ENCODE measurements at places on chromosomes 6 and 20. TPM values are rescaled to one million over a fixed set of nuclear protein-coding genes. Genes with fewer than 3 reads are reported as not detected.

- no peak overlapping the region for H3K4me3 ChIP-seq
- DNase-seq, result no peak
- no peaks in the 10 kb centered on the region for H3K4me1 ChIP-seq
- no peaks in the 10 kb centered on the region for H3K36me3 ChIP-seq
- peaks cover 1% of the 10 kb centered on the region for H3K27me3 ChIP-seq
- no peak overlapping the region for H3K27ac ChIP-seq
Measured at GRCh38 chr6:170062209-170062914, 228.5 kb downstream of the DLL1 start.

DNA sequence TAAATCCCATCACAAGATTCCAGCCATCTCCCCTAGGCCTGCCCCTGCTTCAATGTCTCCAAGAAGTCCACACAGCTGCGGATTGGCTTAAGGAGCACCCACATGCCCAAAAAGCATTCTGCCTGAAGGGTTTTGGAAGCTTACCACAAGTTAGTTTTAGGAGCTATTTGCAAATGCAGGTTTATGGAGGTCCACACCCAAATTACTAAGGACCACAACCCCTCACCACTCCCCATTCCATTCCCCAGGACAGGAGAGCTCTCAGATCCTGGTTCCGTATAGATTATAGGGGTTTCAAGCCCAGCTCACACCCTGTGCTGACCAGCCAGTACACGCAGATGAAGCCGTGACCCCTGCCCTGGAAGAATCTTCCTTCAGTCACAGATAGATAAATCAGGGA is 24.3 kb upstream of the PXDC1 start:
- DNase-seq, result no peak
- H3K27ac ChIP-seq, result no peak overlapping the region
- no peak overlapping the region for H3K4me3 ChIP-seq
- H3K27me3 ChIP-seq, result no peaks in the 10 kb centered on the region
- no peaks in the 10 kb centered on the region for H3K36me3 ChIP-seq

The CST2 gene
- total RNA-seq, result not detected

- no peak overlapping the region for H3K4me3 ChIP-seq
- H3K27me3 ChIP-seq, result no peaks in the 10 kb centered on the region
- DNase-seq, result no peak
- H3K4me1 ChIP-seq, result no peaks in the 10 kb centered on the region
- no peaks in the 10 kb centered on the region for H3K36me3 ChIP-seq
Measured at GRCh38 chr6:49030251-49031020, 432.6 kb downstream of the MMUT start.

The OVOL2 gene
- total RNA-seq, result not detected

- DNase-seq, result no peak
- no peaks in the 10 kb centered on the region for H3K36me3 ChIP-seq
- no peaks in the 10 kb centered on the region for H3K27me3 ChIP-seq
- H3K27ac ChIP-seq, result no peak overlapping the region
- no peak overlapping the region for H3K4me3 ChIP-seq
- H3K4me1 ChIP-seq, result no peaks in the 10 kb centered on the region
Measured at GRCh38 chr6:84501315-84501714, 263.1 kb downstream of the TBX18 start.

GRCh38 chr20:17179840-17180239 is 47.0 kb upstream of the PCSK2 start:
- DNase-seq, result no peak
- no peak overlapping the region for H3K27ac ChIP-seq
- H3K4me1 ChIP-seq, result no peaks in the 10 kb centered on the region
- H3K4me3 ChIP-seq, result no peak overlapping the region
- no peaks in the 10 kb centered on the region for H3K27me3 ChIP-seq

The PBOV1 gene
- not detected for total RNA-seq

The POPDC3 gene
- not detected for total RNA-seq

DNA sequence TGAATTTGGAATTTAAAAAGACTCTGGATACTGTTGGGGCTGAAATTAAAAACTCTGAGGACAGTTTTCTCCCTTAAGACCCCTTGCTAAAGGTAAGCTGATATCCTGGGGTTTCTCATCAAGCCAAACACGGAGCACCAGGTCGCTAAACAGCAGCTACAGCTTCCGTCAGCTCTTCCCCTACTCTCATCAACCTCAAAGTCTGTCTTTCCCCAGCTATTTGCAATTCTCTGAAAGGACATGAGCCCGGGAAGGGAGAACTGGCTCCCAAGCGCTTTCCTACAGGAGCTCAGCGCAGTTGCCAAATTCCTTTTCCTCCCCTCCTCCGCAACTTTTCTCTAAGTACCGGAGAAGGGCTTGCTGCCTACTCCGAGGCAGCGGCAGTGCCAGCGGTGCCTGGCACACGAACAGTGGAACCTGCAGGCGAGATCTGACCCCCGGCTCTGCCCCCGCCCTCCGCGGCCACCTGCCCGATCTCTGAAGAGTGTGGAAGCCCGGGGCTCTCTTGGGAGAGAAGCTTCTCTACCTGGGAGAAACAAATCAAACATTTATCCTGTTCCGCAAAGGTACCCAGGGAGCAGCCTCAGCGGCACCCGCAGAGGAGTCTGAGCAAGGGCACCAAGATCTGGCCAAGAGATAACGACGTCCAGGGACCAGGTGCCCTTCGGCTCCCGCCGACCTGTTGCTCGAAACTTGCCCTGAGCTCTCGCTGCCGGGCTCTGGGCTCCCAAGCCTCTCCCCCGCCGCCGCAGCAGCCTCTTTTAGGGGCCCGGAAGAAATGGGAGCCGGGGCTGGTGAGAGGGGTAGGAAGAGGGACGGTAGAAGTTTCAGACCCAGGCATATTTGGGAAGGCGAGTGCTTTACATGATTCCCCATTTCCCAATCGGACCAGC is 2.2 kb downstream of the CBLN4 start:
- no peak overlapping the region for H3K4me3 ChIP-seq
- no peaks in the 10 kb centered on the region for H3K4me1 ChIP-seq
- no peaks in the 10 kb centered on the region for H3K36me3 ChIP-seq
- H3K27ac ChIP-seq, result no peak overlapping the region

DNA sequence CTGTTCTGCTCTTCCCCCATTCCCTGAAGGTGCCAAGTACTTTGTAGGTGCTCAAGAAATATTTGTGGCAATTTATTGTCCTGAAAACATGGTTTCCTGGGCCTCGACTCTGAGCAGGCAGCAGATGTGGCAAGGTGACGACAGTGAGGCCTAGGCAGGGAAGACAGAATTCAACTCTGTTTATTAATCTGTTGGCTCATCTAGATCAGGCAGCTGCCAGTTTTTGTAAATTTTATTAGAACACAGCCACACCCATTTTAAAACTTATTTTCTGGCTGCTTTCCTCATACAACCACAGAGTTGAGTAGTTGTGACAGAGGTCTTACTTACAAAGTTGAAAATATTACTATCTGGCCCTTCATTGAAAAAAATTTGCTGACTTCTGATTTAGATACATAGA is 24.5 kb downstream of the MAPK14 start:
- DNase-seq, result no peak
- H3K4me3 ChIP-seq, result no peak overlapping the region
- H3K36me3 ChIP-seq, result peaks cover 5% of the 10 kb centered on the region
- no peak overlapping the region for H3K27ac ChIP-seq
- peaks cover 15% of the 10 kb centered on the region for H3K4me1 ChIP-seq

The SALL4 gene
- 0.74 TPM for total RNA-seq

GRCh38 chr20:5881703-5882102 is 68.6 kb downstream of the TRMT6 start:
- H3K27ac ChIP-seq, result no peak overlapping the region
- no peaks in the 10 kb centered on the region for H3K4me1 ChIP-seq
- H3K4me3 ChIP-seq, result no peak overlapping the region
- DNase-seq, result no peak
- H3K27me3 ChIP-seq, result peaks cover 12% of the 10 kb centered on the region

The ARMC2 gene
- 2.7 TPM for total RNA-seq

GRCh38 chr20:21430020-21430419 is 32.7 kb upstream of the NKX2-4 start:
- no peak overlapping the region for H3K27ac ChIP-seq
- H3K36me3 ChIP-seq, result peaks cover 2% of the 10 kb centered on the region
- no peaks in the 10 kb centered on the region for H3K4me1 ChIP-seq
- peaks cover 14% of the 10 kb centered on the region for H3K27me3 ChIP-seq
- H3K4me3 ChIP-seq, result no peak overlapping the region

DNA sequence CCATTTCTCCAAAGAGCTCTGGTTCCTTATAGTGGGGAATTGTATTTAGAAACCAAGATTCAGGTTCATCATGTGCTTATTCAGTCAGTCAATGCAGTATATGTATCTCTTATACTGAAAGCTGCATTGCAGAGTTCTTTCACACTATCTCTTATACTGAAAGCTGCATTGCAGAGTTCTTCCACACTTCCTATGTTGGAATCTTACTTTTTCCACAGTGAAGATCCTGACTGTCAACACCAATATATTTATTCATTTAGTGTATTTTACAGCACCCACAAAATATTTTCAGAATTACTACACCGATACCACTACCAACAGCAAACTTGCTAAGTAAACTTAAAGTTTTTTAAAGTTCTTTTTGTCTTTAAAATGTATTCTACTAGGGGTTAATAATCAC is 349.3 kb upstream of the MMS22L start:
- H3K27ac ChIP-seq, result no peak overlapping the region
- H3K4me3 ChIP-seq, result no peak overlapping the region
- DNase-seq, result no peak
- no peaks in the 10 kb centered on the region for H3K27me3 ChIP-seq

GRCh38 chr6:161353208-161353613 is 79.3 kb upstream of the AGPAT4 start:
- H3K4me3 ChIP-seq, result no peak overlapping the region
- H3K27ac ChIP-seq, result no peak overlapping the region
- DNase-seq, result no peak
- H3K4me1 ChIP-seq, result peaks cover 6% of the 10 kb centered on the region
- H3K27me3 ChIP-seq, result no peaks in the 10 kb centered on the region

The ZNF133 gene
- 8.0 TPM for total RNA-seq

GRCh38 chr20:1371202-1371782 is 21.6 kb downstream of the FKBP1A start:
- H3K36me3 ChIP-seq, result peaks cover 69% of the 10 kb centered on the region
- DNase-seq, result no peak
- peaks cover 55% of the 10 kb centered on the region for H3K4me1 ChIP-seq
- no peaks in the 10 kb centered on the region for H3K27me3 ChIP-seq
- no peak overlapping the region for H3K4me3 ChIP-seq
- peak overlapping the region; percentile 70 for H3K27ac ChIP-seq

The MOG gene
- total RNA-seq, result not detected

GRCh38 chr20:41483553-41483930 is 116.9 kb upstream of the EMILIN3 start:
- H3K4me1 ChIP-seq, result peaks cover 17% of the 10 kb centered on the region
- DNase-seq, result no peak
- H3K36me3 ChIP-seq, result peaks cover 41% of the 10 kb centered on the region

The HTR1E gene
- total RNA-seq, result not detected

The SFTA2 gene
- not detected for total RNA-seq

DNA sequence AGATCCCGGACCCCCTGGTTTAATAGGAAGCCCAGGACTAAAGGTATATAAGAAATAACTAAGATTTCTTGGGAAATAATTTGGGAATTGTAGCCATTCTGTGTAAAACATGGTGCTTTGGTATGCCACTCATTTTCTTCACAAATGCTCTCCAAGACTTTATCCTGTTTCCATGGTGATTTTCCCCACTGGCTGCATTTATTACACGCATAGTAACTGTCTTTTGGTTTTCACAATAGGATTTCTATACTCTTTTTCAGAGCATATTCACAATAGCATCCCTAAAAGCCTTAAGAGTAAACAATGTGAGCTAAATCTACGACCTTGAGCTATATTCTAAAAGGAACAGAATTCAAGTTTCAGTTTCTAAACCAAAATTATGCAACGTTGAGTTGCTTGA is 160.8 kb downstream of the COL9A1 start:
- no peak for DNase-seq

The PRL gene
- total RNA-seq, result 0.52 TPM

DNA sequence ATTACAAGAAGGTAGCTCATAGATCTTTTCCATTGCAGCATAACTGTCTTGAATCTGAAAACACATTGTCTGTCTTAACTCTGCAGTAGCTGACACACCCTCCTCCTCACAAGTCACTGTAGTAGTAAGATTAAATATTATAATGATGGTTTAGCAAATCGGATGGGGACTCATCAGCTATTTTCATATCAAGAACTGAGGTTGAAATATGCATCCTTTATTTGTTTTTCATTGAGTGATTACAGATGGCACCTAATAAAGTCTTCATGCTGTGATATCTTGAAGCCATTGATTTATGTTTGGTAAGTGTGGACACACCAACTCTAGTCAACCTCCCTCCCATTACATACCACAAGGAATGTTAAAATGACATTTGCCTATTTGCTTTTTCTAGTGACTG is 267.4 kb upstream of the TAB2 start:
- no peak overlapping the region for H3K27ac ChIP-seq
- no peak overlapping the region for H3K4me3 ChIP-seq
- H3K27me3 ChIP-seq, result no peaks in the 10 kb centered on the region
- no peaks in the 10 kb centered on the region for H3K36me3 ChIP-seq
- peaks cover 37% of the 10 kb centered on the region for H3K4me1 ChIP-seq
- DNase-seq, result no peak

GRCh38 chr6:31821301-31822035 is 6.1 kb upstream of the HSPA1B start:
- H3K36me3 ChIP-seq, result peaks cover 6% of the 10 kb centered on the region
- DNase-seq, result peak; percentile 80
- peak overlapping the region; percentile 80 for H3K4me3 ChIP-seq
- H3K4me1 ChIP-seq, result peaks cover 56% of the 10 kb centered on the region
- peak overlapping the region; percentile 96 for H3K27ac ChIP-seq

Data from activated CD8-positive, alpha-beta T cell treated with anti-CD3 and anti-CD28 coated beads for 36 hours (primary cell).